ENCODE measurements at places on chromosomes 11 and 22.

GRCh38 chr11:124302347-124303125, 11.2 kb downstream of the OR8D1 start:
- DNase-seq, result no peak

DNA sequence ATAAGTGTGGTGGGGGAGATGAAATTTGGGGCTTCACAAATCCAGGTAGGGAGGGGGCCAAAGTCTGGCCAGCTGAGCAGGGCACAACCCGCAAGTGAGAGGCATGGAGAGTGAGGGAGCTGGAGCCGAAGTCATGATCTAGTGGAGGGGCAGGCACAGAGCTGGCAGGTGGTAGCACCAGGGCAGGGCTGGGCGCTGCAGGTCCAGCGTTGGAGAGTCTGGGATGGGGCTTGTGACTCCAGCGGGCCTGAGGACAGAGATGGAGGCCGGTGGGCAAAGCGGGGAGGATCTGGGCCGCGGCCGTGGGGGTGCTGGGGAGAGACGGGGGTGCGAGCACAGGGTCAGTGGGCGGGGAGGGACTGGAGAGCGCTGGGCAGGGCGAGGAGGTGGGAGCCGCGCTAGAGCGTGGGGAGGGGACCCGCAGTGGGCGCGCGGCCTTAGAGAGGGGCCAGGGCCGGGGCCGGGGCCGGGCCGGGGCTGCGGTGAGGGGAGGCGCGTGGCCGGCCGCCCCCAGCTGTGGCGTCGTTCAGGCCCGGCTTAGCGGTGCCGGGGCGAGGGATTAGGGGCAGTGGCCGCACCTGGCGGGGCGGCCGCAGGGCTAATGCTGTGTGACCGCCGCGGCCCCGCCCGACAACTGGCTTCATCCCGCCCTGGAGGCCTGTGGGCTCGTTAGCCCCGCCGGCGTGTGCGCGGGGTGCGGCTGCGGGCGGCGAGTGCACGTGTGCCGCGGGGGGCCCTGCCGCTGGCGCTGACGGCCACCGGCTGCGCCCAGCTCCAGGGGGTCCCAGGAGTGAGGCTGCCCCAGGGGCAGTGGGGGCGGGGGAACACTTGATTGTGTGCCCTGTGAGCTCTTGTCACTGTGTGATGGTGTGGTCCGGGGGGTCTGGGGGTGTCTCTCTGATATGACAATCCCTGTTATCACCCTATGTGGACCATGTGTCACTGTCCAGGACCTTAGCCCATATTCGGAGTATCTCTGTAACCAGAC, 23.6 kb upstream of the MYOD1 start:
- DNase-seq, result no peak

DNA sequence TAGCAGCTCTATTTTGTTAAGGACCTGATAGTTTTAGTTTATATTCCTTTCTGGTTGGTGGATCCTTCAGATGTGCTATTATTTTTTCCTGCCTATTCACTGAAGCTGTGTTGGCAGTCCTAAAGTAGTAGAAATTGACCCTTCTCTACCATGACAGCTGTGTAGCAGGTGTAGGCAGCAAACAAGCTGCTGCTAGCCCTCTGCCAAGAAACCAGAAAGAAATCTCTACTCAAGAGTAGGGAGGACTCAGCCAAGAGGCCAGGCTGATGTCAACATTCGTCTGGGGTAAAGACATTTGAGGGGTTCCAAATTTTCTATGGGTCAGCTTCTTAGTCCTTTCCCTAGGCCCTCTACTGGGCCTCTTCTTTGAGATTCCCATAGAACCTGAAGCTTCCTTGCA, 51.2 kb downstream of the CSTF3 start:
- DNase-seq, result no peak

- no peak for DNase-seq
Observed at GRCh38 chr11:95671768-95672167, 117.8 kb downstream of the FAM76B start.

- DNase-seq, result no peak
Observed at GRCh38 chr11:102111787-102112508, 1.7 kb downstream of the YAP1 start.

DNA sequence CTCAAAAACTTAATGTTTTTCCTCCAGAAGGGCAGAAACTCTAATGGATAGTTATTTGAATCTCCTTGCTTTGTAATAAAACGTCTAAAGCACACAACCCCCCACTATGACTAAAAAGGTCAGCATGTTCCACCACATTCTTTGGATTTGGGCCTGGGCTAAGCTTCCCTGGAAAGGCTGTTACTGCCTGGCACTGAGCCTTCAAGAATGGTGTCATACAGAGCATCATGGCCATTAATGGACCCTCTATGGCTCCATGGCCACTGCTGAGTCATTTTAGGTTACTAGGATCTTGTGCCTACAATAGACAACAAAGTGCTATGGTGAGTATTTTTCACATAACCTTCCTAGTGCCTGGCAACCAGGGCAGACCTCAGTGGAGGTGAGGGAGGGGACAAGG, 242.6 kb upstream of the FAT3 start:
- no peak for DNase-seq

DNA sequence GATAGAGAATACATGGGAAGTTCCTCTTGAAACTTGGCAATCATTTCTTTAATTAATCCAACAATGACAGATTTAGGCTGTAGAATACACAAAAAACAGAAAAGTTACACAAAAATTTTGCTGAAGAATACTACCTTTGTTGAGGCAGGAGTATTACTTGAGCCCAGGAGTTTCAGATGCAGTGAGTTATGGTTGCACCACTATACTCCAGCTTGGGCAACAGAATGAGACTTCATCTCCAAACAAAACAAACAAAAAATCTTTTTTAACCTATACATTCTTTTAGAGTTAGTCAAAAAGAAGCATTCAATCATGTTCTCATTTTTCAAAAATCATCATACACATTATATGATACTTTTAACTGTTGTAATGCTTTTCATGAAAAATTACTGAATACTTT, 22.1 kb downstream of the UEVLD start:
- DNase-seq, result no peak

DNA sequence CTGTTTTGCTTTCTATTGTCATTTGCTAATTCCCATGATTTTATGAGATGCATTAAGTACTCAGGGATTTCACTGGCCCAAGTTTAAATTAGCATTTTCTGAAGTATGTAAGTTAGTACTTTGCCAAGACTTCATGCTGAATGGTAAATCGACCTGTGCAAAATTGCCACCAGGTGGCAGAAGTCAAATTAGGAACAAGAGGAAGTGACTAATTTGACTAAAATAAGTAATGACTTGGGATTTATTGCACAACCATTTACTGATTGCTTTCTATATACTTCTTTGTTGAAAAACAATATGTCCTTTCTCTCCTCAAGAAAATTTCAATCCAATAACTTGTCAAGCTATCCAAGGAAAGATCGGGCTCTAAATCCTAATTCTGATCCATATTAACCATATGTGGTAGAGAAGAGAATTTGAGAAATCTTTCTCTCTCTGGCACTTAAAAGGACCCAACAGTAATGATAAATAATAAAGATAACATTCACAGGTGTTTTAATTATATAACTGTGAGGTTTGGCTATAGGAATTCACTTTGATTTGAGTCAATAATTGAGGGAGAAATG, 253.7 kb upstream of the CHORDC1 start:
- DNase-seq, result no peak

DNA sequence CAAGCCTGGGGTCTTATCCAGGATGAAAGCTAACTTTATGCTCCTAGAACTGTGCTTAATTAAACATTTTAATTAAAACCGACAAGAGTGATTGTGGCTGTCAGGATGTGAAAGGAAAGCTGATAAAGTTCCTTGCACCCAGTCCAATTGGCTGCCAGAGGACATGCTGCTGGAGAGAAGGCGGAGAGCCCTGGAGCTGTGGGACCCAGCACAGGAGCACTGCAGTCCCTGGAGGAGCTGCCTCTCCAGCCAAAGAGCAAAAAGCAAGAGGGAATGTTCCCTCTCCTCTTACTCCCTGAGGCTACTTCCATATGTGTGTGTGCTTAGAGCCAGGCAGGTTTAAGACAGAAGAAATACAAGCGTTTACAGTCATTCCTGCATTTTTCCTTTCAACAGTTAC, 118.6 kb downstream of the OPCML start:
- DNase-seq, result no peak

DNA sequence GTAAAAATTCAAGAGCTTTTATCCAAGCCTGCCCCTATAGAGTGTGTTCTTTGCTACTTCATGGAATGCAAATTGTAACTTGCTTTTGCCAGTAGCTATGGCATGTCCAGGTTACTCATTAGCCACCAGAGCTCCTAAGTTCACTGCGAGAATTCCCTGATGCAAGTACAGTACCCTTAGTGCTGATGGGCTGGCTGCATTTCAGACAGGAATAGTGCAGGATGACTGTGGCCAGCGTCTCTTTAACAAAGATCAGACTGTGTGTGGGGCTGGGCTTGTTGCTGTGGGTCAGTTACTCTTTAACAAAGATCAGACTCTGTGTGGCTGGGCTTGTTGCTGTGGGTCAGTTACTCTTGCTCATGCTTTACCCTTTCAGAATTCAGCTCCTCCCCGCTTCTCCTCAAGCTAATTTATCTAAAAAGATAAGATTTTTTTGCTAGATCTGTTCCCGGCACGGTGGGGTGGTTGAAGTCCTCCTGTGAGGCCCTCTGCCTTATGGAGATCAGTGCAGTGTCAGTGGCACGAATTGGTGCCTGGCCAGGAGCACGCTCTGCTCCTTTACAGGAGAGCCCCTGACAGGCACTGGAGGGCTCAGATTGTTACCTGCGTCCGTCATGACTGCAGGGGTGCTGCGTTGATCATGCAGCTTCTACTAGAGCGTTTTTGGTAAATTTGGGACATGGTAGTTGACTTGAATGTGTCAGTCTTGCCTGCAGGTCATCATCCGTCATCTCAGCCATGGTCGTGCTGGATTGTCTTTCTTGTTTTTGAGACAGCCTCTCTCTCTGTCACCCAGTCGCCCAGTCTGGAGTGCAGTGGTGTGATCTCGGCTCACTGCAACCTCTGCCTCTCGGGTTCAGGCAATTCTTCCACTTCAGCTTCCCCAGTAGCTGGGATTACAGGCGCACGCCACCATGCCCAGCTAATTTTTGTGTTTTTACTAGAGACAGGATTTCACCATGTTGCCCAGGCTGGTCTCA, 27.0 kb downstream of the AP2A2 start:
- peak; percentile 59 for DNase-seq

GRCh38 chr11:36308577-36308976, 12.5 kb downstream of the PRR5L start:
- DNase-seq, result no peak

- DNase-seq, result peak; percentile 81
Observed at GRCh38 chr11:20022363-20023081, 137.8 kb downstream of the DBX1 start.

DNA sequence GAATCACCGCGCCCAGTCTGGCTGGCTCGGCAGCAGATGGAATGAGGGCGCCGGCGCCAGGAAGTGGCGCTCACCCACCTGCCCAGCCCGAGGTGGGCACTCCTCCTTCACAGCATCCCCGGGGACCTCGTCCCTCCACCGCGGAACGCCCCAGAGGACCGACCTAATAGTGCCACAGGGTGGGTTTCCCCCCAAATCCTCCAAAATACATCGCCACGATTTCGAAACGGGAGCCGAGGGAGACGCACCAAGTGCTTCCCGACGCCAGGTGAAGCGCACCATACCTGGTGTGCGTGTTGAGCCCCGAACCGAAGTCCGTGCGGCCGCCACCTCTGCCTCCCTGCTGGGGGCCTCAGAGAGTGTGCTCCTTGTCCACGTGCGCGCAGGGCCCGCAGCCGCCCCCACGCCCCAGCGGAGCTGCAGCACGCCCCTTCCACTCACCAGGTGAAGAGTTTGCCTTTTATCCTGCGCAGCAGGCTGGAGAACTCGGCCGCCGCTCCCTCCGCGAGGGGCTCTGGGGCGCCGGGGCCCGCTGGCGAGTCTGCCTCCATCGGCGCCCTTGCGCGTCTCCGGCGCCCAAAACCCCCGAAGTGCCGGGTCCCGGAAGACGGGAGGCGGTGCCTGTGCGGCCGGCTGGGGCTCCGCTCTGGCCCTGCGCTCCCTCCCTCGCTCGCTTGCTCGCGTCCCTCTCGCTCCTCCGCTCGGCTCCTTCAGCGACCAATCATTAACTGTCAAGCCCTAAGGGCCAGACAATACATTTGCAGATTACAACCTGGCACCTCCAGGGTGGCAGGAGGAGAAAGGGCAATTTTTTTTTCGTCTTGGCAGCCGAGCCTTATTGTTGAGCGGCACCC, at the start of gene SLC35F2:
SLC35F2 (minus strand) TSS at position 571 of the 854 bp plus-strand sequence; CDS start at position 551, 20 bp downstream.
- peak; percentile 84 for DNase-seq

DNA sequence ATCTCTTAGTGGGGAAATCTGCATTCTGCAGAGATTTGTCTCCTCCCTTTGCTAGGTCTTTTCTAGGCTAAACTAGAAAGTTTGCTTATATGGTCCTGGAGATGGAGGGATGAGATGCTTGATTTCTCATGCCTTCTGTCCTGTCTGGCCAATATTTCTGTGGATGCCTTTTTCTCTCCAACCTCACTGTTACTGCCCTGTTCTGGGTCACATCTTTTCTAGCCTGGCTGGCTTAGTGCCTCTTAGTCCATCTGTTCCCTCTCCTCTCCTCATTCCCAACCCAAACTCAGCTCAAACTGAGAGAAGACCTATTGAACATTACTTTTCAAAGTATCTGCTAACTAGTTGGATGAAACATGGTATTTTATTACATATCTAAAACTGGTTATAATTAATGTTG, 62.0 kb downstream of the RRM1 start:
- no peak for DNase-seq

- no peak for DNase-seq
Observed at GRCh38 chr11:133046252-133046651, 486.0 kb downstream of the OPCML start.

- no peak for DNase-seq
Observed at GRCh38 chr11:96188243-96189006, 154.6 kb downstream of the MAML2 start.

GRCh38 chr11:35317253-35317652, 102.1 kb downstream of the SLC1A2 start:
- DNase-seq, result no peak

GRCh38 chr11:123301696-123302400, 106.8 kb upstream of the CLMP start:
- peak; percentile 88 for DNase-seq

DNA sequence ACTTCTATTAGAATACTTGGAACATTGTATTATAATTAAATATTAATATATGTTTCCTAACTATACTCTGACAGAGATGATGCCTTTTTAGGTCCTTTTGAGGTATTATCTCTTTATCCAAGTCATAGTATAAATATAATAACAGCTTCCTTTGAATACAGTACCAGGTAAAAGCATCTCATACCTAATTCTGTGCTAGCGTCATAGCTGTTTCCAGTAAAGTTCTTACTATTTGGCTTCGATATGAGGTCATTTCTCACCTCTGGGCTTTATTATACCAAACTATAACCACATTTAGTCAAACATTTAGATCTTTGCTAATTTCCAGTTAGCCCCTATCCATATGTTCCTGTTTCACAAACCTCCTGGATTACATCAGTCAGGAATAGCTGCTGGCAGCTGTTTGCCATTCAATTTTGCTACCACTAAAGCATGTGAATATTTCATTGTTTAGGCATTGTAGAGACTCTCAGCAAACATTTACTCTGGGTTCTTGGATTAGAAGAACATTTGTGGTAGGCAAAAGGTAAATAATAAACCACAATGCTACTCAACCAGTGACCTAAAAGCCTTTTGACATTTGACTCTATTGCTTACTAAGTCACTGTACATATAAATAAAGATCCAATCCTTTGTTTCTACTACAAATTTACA, 255.1 kb downstream of the TTC28 start:
- no peak for DNase-seq
